ENCODE measurements at places on chromosomes 4 and X.

- no peak for DNase-seq
Observed at GRCh38 chr4:87531621-87532020, 2.4 kb upstream of the SPARCL1 start.

DNA sequence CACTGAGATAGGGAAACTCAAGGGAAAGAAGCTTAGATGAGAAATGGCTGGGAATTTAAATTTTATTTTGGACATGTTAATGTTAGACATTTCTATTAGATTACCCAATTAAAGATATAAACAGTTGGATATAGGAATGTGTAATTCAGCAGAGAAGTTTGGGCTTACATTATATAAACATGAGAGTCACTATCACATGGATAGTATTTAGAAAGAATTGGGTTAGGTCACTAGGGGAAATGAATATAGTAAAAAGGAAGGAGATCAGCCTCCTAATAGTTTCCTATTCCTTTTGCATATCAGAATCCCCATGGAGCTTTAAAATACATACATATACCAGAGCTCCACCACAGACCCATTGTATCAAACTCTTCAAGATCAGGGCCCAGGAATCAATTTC is 19.6 kb upstream of the CXCL5 start:
- DNase-seq, result no peak

GRCh38 chr4:5884796-5885195 is 8.1 kb downstream of the CRMP1 start:
- no peak for DNase-seq

- no peak for DNase-seq
Observed at GRCh38 chr4:35461931-35462659, 782.2 kb downstream of the ARAP2 start.

- no peak for DNase-seq
Observed at GRCh38 chrX:30920271-30920670, 31.2 kb upstream of the TAB3 start.

GRCh38 chrX:2698604-2699003 is 7.5 kb downstream of the CD99 start:
- DNase-seq, result no peak

DNA sequence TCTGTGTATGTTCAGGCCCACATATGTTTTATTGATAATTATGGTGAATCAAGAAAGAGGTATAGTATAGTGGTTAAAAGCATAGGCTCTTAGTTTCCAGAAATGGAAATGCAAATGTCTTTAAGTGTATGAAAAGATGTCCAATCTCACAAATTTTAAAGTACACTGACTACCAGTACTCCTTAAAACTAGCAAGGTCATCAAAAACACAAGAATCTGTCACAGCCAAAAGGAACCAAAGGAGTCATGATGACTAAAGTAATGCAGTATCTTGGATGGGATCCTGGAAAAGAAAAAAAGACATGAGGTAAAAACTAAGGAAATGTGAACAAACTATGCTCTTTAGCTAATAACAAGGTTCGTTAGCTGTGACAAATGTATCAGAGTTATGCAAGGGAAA is 661 bp upstream of the RBM41 start:
- no peak for DNase-seq
